GM03348 (cell line): ENCODE measurements at places on chromosomes 13 and 19.

GRCh38 chr13:53405616-53406015 lies 377.0 kb downstream of the OLFM4 start:
- DNase-seq = no peak

DNA sequence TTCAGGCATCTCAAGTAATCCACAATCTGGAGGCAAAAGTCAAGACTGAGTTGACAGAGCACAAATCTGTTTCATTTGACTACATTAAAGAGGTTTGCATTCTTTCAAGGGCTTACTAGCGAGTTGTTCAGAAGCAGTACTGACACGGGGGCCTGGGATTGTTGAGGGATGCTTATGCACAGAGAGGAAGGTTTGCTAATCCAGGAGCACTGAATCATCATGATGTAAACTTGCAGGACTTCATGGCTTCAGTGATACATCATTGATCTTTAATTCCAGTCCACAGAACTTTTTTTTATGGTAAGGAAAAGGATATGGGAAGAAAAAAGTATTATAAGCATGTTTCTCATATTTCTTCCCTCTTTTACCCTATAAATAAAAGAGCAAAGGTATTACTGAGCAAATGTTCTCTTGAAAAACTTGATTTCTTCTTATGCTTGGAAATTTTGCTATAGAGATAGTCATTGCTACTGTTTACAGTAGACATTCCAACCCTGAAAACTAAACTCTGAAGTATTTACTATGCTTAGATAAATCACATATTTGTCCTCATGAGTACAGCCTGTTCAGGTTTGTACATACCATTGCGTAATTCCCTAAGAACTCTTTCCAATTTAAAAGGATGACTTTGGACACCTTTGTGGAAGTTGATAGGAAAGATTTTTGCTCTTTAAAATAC lies 65.8 kb upstream of the KPNA3 start:
- peak; percentile 82 for DNase-seq

DNA sequence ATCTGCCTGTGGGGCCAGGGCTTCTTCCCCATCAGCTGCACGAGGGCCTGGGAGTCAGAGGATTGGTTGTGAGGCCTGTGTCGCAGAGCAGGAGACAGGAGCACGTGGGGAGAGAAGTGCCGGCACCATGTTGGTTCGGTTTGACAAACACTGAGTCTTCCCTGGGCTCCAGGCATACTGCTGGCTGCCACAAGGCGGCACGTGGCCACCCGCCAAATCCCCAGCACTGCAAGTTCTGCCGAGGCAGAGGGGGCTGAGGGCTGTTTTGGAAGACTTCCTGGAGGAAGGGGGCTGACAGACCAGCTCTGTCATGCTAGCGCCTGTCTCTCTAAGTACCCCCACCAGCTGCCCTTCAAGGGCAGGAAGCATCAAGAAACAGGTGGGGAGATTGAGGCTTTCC lies 9.5 kb downstream of the SHANK1 start:
- DNase-seq = no peak

GRCh38 chr13:20125783-20126165 lies 35.1 kb downstream of the GJA3 start:
- no peak for DNase-seq

DNA sequence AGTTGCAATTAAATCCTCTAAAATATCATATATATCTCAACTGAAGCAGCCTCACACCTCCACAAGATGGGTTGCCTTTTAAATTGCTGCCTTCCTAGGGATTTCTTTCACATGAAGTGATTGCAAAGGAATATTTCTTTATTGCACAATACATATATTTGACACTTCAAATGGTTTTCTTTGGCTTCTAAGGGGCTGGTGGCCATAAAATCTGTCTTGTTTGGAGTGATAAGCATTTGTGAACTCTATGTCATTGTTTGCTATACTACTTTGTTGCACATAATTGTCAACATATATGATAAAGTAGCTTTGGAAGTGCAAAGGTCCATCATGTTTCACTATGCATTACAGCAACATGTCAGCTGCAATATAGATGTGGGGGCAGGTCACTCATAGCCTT lies 2380.9 kb downstream of the PCDH9 start:
- DNase-seq = no peak

- DNase-seq = peak; percentile 8
Observed at GRCh38 chr13:74931698-74932433, 550.1 kb downstream of the TBC1D4 start.

GRCh38 chr13:23534090-23534489 lies 36.1 kb upstream of the TNFRSF19 start:
- DNase-seq = no peak

GRCh38 chr13:97896446-97896845 lies 57.0 kb upstream of the IPO5 start:
- DNase-seq = no peak

DNA sequence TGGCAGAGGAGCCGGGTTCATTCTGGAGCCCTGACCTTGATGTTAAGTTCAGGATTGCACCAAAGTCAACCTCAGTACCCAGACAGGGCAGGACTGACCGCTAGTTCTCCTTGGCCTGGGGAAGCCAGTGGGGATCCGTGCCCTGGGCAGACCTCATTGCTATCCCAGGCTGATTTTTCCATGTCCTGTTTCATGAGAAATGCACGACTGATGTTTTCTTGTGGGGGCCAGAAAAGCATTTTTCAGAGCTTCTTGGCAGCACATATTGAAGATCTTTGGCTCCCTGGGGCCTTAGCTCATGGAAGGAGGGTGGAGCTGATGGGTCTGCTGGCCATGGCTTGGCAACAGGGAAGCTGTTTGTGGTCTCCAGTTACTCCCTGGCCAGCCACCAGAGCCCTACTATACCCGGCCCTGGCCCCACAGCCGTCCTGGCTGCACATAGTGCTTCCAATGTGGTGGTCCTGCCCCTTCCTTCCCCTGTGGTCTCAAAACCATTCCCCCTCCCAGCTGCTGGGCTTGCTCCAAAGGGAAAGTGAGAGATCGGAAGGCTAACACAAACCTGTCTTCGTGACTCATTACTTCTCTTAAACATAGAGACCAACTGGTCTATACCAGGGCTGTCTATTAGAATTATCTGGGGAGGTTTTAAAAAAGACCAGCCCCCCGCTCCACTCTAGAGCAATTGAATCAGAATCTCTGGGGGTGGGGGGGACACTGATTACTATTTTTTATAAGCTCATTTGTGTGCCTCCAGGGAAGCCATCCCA lies 11.2 kb downstream of the IL17D start:
- DNase-seq = peak; percentile 90

GRCh38 chr19:31290931-31291590 lies 58.2 kb downstream of the TSHZ3 start:
- DNase-seq = no peak

DNA sequence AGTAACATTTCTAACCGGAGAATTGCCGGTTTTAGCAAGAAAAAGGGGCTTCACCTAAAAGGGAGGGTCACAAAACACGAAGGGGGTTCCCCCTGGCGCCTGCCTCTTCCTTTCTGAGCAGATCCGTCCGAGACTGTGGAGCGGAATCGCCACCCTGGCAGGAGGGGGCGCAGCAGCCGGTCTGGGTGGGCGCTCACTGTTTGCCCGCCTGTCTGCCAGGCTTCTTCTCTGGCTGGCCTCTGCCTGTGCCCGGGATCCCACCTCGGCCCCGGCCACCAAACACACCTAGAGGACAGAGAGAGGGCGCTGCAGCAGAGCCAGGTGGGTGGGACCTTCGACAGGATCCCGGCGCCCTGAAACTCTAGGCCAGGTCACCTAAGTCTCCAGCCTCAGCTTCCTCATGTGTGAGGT lies 15.6 kb downstream of the LSM4 start:
- DNase-seq = no peak

GRCh38 chr13:46983881-46984280 lies 87.0 kb upstream of the HTR2A start:
- DNase-seq = no peak

DNA sequence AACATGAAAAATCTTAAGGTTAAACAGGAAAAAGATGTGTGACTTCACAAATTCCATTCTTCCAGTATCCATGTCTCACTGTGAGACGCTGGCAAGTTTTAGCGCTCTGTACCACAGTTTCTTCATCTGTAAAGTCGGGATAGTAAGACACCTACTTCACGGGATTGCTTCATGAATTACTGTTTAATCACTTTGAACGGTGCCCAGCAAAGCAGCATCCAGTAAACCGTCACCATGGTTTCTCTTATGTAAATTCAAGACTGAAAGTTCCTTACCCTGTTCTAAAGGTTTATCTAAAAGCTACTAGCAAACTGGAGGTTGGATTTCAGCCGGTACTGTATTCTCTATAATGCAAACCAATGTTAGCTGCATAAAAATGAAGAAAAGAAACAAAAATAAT lies 53.5 kb downstream of the KATNAL1 start:
- DNase-seq = no peak

DNA sequence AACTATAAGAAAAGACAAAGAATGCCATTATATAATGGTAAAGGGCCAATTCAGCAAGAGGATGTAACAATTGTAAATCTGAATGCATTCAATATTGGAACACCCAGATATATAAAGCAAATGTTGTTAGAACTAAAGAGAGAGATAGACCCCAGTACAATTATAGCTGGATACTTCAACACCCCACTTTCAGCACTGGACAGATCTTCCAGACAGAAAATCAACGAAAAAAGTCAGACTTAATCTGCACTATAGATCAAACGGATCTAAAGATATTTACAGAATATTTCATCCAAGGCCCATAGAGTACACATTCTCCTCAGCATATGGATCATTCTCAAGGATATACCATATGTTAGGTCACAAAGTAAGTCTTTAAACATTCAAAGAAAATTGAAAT lies 194.6 kb upstream of the DACH1 start:
- no peak for DNase-seq

DNA sequence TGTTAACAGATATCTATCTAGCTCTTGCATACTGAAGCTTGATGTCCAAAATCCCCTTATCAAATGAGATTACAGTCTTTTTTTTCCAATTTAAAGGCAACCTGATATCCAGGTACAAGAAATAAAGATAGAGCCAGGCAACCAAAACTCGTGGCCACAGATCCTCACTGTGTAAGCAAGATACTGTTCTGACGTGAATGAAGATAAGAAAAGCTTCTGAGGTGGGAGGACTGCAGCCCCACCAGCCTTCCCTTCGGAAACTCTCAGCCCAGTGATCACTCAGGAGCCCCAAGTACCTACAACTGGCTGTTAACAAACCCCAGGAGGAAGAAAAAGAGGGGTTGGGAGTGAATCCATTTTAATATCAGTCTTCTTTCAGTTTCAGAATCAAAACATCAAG lies 191.6 kb downstream of the EFNB2 start:
- DNase-seq = no peak

DNA sequence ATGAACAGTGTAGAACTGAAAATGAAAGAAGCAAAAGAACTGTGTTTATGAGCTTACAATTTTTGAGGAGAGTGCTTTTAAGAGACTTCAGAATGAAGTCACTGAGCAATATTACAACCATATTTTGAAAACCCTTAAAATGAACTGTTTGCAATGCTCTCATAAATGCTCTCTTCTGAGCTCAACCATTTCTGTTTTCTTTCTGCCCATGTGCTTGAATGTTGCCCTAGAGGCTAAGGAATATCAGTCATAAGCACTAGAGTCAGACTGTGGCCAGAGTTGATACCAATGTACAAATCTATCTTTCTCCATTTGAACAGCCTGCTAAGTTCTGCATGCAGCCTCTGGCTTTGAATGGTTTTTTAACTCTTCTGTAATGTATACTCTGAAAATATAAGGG lies 1092.8 kb downstream of the PCDH9 start:
- DNase-seq = no peak

- DNase-seq = no peak
Observed at GRCh38 chr19:41318696-41319499, 8.9 kb downstream of the CCDC97 start.

DNA sequence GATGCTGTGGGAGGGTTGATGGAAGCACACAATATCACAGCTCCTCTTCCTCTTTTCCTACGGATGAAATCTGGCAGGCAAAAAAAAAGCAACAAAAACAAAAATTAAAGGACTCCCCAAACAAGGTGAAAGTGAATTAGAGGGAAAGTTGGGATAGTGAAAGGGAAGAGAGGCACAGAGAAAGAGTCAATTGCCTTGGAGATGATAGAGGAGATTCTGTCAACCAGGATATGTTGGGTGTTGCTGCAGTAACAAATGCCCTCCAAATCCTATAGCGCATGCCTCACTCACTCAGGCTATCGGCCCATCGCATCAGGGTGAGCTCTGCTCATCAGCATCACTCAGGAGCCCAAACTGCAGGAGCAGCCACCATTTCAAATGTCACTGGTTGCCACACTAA lies 119.1 kb downstream of the DLEU7 start:
- DNase-seq = no peak

DNA sequence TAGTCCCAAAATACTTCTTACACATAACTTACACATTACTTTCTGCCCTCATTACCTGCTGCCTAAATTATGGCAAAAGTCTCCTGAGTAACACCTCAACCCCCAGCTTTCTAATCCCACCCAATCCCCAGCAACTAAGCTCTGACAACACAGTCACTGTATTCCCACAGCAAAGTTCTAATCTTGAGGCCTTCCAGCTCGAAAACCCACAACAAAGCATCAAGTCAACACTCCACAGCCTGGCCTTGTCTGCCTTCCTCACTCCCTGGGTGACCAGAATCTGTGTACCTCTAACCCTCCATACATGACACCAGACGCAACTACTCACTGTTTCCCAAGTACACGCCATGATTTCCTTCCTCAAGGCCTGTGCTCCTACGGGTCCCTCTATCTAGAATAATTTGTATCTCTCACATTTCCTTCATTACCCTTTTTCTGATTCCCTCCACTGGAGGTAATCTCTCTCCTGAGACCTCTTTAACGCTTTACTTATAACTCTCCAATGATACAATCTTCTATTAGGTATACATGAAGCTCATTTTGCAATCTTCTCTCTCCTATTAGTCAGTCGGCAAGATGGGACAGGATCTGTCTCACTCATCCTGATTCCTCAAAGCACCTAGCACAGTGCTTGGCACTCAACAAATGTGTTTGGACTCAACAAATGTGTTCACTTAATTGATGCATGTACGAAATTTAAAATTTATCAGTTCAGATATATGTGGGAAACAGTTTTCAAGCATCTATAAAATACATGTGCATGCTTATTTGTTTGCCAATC lies 87.6 kb upstream of the DOCK9 start:
- DNase-seq = no peak

DNA sequence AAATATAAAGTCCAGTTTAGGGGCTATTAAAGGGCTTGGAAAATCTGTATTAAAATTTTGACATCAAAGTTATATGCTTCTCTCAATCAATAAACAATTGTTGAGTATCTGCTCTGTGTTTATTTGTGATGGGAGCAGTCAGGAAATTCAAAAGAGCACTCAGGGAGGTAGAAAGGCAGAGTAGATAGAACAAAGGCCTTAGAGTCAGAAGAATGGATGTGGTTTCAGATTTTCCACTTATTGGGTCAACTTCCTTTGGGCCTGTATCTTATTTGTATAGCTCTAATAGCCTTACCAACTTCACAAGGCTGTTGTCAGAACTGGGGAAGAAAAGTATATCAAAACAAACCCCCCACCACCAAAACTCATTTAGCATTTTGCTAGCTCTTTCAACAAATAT lies 302.6 kb downstream of the SPRY2 start:
- no peak for DNase-seq

DNA sequence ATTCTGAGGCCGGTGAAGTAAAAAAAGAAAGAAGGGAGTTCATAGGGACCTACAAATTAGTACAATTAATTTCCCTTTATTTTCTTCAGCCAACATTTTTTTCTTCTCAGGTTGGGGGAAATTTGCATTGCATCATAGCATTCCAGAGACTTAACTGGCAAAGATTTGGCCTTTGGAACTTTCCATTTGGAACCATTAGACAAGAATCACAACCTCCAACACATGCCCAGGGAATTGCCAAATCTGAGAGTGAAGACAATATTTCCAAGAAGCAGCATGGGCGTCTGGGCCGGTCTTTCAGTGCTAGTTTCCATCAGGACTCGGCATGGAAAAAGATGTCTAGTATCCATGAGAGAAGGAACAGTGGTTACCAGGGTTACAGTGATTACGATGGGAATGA lies 6.4 kb upstream of the ERCC5 start:
- DNase-seq = peak; percentile 28
